D721Med (cell line): ENCODE measurements at places on chromosomes 2 and 18.

- no peak for DNase-seq
Measured at GRCh38 chr18:13635046-13635445, 91.3 kb downstream of the FAM210A start.

DNA sequence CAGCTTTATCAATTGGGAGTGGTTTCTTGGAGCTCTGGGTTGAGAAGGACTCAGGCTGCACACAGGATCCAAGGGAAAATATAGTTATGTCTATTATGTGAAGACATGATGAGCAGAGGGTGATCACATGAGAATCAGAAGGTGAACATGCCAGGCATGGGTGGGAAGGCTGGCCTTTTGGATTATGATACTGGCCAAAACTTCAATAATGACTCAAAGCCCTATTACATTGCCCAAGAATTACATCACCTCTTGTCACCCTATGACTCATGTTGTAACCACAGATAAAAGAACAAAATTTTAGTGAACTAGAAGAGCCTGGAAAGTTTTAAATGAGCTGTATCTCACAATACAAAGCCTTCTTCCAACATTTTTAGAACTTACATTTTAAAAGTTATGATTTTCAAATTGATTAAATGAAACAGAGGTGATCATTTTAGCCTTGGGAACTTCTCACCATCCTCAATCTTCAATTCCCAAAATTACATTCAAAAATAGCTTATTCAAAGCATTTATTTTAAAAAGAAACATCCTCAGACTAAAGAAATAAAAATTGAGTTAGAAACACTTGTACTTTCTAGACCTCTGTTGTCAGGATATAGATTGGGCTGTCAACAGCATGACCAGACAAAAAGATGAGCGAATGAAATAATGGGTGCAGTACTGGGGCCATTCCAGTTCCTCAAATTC lies 428.3 kb downstream of the MBD2 start:
- no peak for DNase-seq

GRCh38 chr2:126866451-126866850 lies 32.2 kb upstream of the TEX51 start:
- no peak for DNase-seq

GRCh38 chr2:104025295-104025694 lies 828.6 kb upstream of the POU3F3 start:
- no peak for DNase-seq

- DNase-seq: no peak
Measured at GRCh38 chr18:31278609-31279071, 39.3 kb upstream of the DSG1 start.
